Spinal cord (tissue), 10 donors: ENCODE measurements at places on chromosomes 11 and 22. TPM values are rescaled to one million over a fixed set of nuclear protein-coding genes. Genes with fewer than 3 reads are reported as not detected.

Gene PVALB
- 22.8 TPM for total RNA-seq

Gene POU2AF2
- total RNA-seq = not detected

Gene UCP3
- total RNA-seq = 0.89 TPM

DNA sequence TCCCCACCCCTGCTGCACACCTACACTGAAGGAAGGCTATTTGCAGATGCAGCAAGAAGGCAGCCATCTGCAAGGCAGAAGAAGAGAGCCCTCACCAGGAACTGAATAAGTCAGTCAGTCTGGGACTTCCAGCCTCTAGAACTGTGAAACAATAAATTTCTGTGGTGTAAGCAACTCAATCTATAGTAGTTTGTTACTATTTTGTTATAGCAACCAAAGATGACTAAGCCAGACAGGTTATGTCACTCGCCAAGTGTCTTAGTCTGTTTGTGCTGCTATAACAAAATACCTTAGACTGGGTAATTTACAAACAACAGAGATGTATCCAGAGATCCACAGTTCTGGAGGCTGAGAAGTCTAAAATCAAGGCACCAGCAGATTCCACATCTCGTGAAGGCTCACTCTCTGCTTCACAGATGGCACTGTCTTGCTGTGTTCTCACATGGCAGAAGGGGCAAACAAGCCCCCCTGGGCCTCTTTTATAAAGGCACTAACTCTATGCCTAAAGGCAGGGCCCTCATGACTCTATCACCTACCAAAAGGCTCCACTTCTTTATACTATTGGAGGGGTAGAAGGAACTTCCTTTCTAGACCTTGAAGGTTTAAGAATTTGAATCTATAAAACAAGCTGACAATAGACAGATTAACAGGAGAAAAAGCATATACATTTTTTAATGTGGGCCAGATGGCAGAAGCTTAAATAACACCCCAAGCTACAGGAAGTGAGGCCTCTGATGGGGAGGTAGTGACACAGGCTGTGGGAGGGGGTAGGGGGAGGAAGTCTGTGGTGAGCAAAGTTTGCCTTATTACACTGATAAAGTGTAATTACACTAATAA is 12.3 kb downstream of the APOL6 start:
- DNase-seq = no peak

- no peak for DNase-seq
These were observed 5.7 kb downstream of the CDCA5 start for GRCh38 chr11:65078151-65078550.

DNA sequence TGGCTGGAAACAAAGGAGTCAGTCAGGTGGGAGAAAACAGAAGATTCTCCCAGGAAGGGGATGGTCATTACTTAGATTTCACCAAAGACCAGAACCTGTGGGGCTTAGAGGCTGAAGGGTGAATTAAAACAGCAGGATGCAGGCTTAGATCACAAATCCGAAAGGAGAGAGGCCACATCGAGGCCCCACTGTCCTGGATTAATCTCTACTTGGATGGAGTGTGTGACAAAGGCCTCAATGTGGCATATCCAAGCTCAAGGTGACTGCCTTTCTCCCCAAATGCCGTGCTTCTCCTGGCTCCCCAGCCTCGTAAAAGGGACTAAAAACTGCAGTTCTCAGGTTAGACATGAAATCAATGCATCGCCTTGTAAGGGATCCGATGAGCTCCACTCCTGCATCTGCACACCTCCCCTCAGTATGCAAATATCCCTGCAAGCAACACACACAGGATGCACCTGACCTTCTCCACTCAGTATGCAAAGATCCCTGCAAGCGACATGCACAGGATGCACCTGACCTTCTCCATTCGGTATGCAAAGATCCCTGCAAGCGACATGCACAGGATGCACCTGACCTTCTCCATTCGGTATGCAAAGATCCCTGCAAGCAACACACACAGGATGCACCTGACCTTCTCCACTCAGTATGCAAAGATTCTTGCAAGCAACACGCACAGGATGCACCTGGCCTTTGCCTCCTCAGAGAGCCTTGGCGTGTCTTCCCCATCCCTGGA is 447.4 kb downstream of the BRD1 start:
- DNase-seq = no peak

DNA sequence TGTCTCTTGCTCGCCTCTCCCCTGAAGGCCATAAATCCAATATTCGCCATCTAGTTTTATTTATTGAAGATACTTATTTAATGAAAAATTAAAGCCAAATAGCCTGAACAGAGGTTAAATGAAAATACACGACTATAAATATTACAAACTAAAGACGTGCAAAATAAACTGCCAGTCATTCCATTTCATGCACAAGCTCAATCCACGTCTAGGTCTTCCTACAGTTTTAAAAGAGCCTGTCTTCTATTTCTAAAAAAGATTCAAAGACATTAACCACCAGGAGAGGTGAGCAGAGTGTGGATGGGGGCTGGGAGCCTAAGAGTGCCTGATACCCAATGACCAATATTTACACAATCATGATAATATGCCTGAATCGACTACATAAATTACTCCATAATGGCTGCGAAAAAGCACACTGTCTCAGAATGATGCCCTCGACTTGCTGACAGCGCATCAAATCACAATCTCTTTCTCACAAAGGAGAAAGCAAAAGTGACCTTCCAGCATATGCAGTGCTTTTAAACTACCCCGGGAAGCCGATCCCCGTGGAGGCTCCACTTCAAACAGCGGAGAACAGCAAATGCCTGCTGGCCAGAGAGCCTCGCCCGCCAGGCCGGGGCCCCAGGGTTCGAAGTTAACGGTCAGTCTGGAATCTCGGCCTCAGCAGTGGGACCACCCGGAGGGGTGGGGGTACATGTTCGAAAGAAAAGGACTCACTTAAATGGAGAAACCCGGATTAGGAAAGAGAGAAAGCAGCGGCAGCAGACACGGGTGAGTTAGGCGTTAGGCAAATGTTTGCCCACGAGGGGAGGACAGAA is 1.7 kb downstream of the FCHSD2 start:
- DNase-seq = peak; percentile 61

GRCh38 chr11:83827520-83827919 is 541.4 kb upstream of the CCDC90B start:
- DNase-seq = no peak
